ENCODE measurements at places on chromosomes 16 and 17.

- no peak for DNase-seq
Measured at GRCh38 chr17:34354637-34355036, 1.6 kb upstream of the CCL13 start.

GRCh38 chr16:1163567-1164055 lies 10.7 kb downstream of the CACNA1H start:
- DNase-seq: no peak

- DNase-seq: no peak
Measured at GRCh38 chr17:289409-289808, 63.2 kb downstream of the RPH3AL start.

DNA sequence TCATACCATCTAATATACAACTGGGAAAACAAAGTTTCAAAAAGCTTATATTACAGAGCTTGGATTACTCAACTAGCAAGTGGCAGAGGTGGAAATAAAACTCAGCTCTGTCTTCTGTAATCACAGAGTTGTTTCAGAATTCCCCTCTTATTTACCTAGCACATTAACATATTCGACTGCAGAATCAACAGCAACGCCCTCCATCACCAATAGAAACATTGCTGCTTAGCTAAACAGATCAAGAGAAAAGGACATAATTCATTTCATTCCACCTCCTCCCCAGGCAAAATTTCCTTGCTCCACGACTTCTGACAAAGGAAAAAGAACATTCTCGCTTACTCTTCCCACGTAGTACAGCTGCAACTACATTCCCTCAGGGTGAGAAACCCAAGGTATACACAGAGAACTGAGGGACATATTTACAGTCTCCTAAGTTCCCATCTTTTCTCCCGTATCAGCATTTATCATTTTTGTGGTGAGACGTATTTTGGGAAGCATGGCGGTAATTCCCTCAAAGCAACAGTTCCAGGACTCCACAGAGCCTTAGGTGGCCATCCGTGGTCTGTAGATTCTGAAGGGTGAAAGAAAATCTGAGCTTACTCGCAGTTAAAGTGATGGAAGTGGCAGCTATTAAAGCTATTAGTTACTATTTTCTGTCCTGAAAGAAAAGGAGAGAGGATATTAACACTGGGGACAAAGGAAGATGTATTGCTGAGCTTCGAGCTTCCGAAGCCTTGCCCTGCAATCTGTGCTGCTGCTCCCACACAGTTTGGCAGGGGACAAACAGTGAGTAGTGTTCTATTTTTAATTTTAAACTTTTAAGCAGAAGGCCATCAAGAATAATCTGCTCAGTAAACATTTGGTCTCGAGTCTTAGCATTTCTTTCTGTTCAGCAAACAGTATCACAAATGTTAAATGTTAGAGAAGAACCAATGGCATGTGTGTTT lies 1296.2 kb downstream of the CDH8 start:
- DNase-seq: no peak

GRCh38 chr16:88329726-88330700 lies 52.7 kb upstream of the ZNF469 start:
- DNase-seq: no peak

DNA sequence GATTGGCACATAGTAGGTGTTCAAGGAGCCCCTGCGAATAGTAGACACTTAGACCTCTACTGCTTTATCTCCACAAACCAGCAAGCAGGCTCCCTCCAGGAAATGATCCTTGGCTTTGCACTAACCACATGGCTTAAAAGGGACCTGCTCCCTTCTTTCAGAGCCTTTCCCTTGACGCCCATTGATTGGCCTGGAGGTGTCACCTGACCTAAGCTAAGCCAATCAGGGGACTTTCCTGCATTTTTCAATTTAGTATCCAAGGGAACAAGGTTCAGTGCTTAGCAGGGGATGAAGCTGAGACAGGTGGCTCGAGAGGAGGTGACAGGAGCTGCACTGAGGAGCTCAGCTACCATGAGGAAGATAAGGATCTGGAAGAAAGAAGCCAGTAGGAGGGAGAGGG lies 52.8 kb downstream of the CLEC19A start:
- no peak for DNase-seq

DNA sequence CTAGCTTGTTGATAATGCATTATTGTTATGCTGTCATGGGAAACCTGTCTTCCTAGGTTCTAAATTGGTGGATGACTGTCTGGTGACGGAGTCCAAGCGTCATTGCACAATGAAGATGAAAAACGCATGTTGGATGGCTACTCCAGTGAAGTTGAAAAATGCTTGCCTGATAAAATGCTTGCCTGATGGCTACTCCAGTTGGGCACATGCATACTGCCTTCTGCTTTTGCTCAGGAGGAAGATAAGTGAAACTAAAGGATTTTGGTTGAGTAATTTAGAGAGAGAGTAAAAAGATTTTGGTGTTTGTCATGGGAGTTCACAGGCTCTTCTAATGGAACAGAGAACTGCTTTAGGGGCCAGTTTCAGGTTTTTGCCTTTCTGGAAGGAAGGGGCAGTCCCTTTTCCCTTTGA lies 118.6 kb downstream of the PRKCA start:
- DNase-seq: no peak

Data from NCI-H1694 (cell line).